ENCODE measurements at places on chromosomes 5 and 9.
A peak's percentile ranks its signal among the peaks of the same experiment; 100 is the strongest.

GRCh38 chr5:172616730-172617129, 24.3 kb upstream of the NEURL1B start:
- DNase-seq: no peak

- DNase-seq: no peak
These were observed 69.1 kb upstream of the PTCH1 start for GRCh38 chr9:95585824-95586223.

GRCh38 chr5:11902201-11902619, 2.0 kb downstream of the CTNND2 start:
- DNase-seq: no peak

DNA sequence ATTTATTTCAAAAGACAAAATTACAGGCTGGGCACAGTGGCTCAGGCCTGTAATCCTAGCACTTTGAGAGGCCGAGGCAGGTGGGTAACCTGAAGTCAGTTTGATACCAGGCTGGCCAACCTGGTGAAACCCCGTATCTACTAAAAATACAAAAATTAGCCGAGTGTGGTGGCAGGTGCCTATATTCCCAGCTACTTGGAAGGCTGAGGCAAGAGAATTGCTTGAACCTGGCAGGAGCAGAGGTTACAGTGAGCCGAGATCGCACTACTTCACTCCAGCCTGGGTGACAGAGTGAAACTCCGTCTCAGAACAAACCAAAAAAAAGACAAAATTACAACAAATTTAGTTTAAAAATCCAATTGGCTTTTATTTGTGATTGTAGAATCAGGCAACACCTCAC, 14.3 kb upstream of the SLC30A5 start:
- DNase-seq: no peak

- DNase-seq: peak; percentile 52
These were observed 325.1 kb upstream of the PRR16 start for GRCh38 chr5:120139039-120139438.
